NCI-H1092 (cell line): ENCODE measurements at places on chromosomes 7 and 10.

- DNase-seq: no peak
Measured at GRCh38 chr7:2152646-2153045, 80.1 kb downstream of the MAD1L1 start.

DNA sequence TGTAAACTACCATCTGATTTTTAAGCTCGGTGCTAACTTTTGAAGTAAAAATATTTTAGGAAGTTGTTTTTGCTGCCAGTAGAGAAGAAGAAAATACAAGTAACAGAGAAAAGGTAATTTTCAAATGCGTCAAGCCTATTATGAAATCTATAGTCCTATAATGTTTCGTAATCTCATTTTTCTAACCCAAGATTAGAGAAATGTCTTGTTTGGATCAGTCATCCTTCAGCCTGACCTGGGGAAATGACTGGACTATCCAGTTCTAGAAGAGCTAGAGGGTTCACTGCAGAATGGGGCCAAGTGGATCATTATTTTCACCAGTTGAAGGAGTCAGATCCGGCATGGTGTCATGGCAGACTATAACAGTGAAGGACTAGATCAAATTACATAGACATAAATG lies 62.7 kb upstream of the FGL2 start:
- DNase-seq: no peak

GRCh38 chr7:109213081-109213480 lies 643.4 kb downstream of the DNAJB9 start:
- no peak for DNase-seq

GRCh38 chr7:90958647-90959046 lies 305.6 kb upstream of the FZD1 start:
- peak; percentile 72 for DNase-seq

DNA sequence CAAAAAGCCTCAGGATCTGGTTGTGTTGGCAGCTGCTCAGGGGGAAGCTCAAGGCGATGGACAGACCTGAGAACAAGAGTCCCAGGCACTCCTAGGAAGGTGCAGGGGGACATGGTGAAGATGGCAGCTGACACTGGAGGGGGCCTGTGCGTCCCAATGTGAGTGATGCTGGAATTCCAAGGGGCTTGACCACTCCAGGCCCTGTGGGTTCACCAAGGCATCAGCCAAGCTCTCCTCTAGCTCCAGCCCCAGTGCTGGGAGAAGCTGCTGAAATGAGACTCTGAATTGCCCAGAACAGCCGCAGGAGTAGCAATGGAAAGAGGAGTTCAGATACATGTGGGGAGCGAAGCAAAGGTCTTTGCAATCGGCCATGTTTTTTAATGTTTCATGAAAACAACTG lies 16.0 kb downstream of the UPP1 start:
- DNase-seq: no peak

DNA sequence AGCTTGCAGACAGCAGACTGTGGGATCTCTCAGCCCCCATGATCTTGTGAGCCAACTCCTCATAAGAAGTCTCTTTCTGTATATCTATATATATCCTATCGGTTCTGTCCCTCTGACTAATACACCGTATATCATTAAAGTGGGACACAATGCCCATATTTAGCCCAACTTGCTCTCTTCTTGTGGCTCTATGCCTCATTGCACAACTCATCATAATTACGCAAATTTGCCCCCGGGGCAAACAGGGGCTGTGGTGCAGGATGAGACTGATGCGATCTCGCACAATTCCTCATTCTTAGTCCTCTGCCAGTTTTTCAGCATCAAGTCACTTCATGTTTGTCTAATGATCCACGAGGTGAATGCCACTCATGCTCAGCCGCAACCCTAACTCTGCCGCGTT lies 183.2 kb downstream of the PRPF18 start:
- no peak for DNase-seq

GRCh38 chr10:58175990-58176900 lies 91.4 kb downstream of the IPMK start:
- DNase-seq: no peak

GRCh38 chr10:154348-154747 lies 19.1 kb downstream of the ZMYND11 start:
- no peak for DNase-seq

- no peak for DNase-seq
Measured at GRCh38 chr10:117223693-117224430, 17.1 kb upstream of the SLC18A2 start.

GRCh38 chr10:126124668-126125349 lies 228.4 kb downstream of the FANK1 start:
- no peak for DNase-seq

GRCh38 chr7:50149369-50149768 lies 56.3 kb upstream of the ZPBP start:
- DNase-seq: no peak

DNA sequence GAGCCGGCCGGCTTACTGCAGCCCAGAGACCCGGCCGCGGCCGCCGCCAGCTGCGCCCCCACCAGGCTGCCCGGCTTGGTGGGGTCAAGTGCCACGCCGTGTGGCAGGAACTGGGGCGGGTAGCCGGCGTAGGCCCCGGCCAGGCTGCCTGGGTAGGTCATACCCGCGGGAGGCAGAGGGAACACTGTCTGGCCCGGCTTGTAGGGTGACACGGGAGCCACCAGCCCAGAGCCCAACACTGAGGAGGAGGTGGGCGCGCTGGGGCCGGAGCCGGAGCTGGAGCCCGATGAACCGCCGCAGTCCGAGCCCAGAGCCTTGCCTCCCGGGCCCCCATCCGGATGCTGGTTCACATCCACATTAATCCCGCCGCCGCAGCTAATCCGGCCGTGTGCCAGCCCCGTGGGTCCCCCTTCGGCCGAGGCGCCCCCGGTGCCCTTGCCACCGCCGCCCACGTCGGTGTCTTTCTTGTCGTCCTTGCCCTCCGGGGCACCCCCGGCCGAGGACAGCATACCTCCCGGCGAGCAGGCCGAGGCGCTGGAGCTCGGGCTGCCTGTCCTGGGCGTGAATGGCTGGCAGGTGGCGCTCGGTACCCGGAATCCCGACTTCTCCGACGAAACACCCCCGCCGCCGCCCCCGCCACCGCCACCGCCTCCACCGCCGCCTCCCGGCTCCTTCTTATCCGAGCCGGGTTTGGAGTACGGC lies 2.0 kb downstream of the ZNF503 start:
- peak; percentile 21 for DNase-seq

DNA sequence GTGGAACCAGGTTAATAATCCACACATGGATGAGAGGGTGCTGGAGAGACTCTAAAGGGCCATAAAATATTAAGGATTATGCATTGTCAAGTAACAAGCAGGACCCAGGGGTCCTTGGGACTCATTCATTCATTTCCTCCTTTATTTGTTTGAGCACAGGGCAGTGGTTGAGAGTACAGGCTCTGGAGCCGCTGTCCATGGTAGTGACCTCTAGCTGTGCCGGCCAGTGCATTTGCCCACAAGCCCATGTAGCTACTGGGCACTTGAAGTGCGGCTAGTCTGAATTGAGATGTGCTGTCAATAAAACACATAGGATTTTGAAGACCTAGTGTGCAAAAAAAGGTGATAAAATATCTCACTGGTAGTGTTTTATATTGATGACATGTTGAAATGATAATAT lies 137.6 kb downstream of the C10orf105 start:
- DNase-seq: no peak

DNA sequence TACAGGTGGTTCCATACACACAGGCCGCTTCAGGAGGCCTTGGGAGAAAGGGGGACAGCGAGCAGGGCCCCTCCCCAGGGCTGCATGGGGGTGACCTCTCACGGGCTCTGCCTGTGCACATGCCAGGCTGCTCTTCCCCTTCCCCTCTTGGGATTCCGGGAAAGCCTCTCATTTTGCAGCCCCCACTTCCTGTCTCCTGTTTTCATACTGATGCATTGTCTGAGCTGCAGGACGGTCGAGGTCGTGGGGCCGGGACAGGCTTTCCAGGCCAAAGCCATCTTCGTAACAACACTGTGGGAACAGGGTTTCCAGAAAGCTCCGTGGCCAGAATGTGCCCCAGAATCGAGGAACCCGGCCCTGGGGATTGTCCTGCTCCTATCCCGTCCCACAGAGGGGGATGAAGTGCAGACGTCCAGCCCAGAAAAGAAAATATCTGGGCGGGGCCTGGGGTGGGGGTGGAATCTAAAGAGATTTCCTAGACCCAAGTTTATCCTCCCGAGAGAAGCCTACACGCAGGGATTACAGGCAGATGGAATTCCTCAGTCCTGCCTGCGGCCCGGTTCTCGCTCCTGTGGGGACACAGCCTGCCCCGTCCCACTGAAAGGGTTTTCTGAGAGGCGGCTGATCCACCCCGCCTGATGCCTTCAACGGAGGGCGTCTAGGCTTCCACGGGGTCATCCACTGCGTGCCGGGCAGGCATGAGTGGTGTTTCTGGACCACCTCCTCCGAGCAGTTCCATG lies 29.5 kb upstream of the DNAAF5 start:
- DNase-seq: no peak

- no peak for DNase-seq
Measured at GRCh38 chr10:67017218-67017617, 91.4 kb downstream of the LRRTM3 start.

- DNase-seq: no peak
Measured at GRCh38 chr7:80937336-80937735, 18.5 kb upstream of the SEMA3C start.

DNA sequence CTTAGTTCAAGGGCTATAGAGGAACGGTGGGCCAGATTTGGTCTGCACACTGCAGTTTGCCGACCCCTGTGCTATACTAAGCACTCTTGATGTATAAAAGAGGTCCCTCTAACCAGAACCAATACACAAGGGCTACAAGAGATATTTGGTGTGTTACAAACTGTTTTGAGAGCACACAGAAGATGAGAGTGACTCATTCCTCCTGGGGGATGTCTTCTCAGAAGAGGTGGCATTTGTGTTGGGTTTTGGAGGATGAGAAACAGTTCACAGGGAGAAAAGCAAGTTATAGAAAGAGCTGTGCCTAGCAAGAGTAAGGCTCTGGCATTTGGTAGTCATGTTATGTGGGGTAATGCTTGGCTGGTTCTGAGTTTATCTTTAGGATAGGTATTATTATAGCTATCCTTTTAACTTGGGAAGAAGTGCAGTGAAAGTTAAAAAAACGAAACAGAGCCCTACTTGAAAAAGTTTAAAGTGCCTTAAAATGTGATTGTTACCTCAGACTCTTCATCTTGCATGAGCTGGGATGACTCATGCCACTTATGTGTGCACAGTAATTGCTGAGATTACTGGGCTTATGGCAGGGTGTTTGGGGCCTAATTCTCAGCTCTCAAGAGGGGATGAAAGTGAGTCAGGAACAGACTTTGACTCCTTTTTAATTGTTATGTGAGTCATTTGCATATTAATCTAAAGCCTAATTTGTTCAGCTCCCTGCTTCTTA lies 160.4 kb downstream of the KIF20B start:
- no peak for DNase-seq

DNA sequence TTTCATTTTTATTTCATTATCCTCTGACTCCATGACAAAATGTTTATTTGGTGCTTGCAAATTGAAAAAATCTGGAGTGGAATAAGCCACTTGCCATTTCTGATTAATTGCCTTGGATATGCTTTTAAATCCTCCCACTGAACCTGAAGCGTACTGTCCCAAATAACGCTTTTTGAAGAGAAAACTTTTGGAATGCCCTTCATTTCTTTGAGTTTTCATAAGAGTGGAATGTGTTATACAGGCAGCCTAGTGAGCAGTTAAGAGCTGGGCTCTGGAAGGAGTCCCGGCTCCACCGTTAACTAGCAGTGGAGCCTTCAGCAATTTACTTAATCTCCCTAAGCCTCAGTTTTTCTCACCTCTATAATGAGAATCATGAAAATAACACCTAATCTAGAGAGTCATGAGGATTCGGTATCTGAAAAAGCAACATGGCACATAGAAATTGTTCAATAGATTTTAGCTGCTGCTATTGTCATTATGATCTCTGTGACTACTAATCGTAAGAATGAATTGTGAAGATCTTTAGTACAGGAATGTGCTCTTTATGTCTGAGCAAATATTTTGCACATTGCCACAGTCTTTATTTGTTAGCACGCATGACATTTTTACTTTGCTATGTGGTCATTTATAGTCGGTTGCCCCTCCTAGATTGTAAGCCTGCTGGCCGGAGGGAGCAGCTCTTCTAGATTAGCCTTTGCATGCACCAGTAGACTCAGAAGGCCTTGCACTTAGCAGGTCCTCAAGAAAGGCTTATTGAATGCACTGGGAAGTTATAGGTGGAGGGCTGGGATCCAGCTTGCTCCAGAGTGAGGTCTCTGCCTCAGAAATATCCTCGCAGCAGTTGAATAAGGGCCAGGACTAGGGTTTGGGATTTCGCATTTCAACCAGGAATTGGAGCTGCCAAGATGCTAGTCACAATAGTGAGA lies 59.4 kb downstream of the PLCE1 start:
- no peak for DNase-seq

GRCh38 chr10:87668324-87669074 lies 8.8 kb downstream of the PAPSS2 start:
- no peak for DNase-seq

DNA sequence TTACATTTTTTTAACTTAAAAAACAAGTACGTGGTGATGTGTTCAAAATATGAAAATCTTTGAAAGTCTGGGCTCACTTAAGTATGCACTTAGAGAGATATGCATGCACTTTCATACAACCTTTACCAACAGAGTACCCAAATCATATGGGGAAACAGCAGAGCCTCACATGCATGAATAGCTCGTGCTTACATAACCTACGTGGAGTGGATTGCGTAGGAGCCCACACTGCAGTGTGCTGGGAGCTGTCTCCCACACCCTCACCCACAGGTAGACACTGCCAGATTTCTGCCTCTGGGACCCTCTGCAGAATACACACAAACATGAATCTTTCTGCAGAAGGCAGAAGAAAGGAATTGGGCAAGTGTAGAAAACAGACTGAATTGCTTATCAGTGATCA lies 581 bp downstream of the CLCN1 start:
- DNase-seq: no peak

- DNase-seq: no peak
Measured at GRCh38 chr10:128147064-128147463, 20.8 kb upstream of the MKI67 start.

- no peak for DNase-seq
Measured at GRCh38 chr7:79185605-79186004, 267.9 kb downstream of the MAGI2 start.

GRCh38 chr10:108591417-108591816 lies 1331.9 kb downstream of the XPNPEP1 start:
- no peak for DNase-seq

DNA sequence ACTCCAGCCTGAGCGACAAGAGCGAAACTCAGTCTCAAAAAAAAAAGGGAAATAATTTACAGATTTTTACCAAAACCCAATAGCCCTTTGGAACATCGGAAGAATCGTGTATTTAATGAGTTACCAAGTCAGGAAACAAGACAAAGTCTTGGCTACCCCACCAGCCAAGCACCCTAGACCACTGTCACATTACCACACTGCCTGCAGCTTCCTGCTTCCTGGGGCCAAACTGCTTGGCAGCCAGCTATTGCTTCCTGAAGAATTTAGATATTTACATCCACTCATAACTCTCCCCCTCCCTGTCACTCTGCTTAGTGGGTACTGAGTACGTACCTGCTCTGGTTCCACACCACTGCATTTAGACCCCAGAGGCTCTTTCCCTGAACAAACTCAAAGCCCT lies 14.1 kb upstream of the TNPO3 start:
- DNase-seq: no peak

- DNase-seq: peak; percentile 71
Measured at GRCh38 chr7:25389489-25390106, 161.3 kb upstream of the NPVF start.
